ENCODE measurements at places on chromosomes 16 and 17. TPM values are rescaled to one million over a fixed set of nuclear protein-coding genes. Genes with fewer than 3 reads are reported as not detected.

DNA sequence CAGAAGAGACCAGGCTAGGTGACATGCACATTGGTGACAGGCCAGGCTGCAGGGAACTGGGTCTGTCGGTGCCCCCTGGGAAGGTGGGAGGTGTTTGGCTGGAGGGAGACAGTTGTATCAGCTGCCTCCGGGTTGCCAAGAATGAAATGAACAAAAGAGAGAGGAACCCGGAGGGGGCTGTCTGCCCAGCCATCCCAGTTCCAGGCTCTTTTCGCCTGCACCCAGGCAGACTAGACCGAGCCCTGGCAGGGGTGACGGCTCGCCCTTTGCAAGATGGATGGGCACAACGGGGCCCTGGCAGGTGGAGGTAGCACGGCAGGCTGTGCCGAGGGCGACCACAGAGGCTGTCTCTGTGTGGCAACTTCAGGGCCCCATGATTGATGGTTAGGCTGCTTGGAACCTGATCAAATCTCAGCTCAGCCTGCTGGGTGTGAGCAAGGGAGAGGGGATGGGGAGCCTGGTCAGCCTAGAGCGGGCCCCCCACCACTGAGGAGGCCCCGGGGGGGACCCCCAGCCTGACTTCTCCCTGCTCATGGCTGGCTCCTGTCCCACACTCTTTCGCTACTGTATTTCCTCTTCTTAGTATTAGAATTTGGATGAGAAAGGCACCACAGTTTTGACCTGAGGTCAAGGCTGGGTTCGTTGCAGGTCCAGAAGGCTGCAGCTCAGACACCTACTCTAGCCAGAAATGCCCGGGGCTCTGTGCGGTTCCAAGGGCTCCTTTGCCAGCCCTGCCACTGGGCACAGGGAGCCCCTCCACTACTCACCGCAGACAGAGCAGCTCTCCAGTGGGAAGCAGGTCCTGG, 118.9 kb upstream of the CHMP6 start:
- no peak for DNase-seq

GRCh38 chr16:56869513-56870275, 4.7 kb downstream of the SLC12A3 start:
- no peak for DNase-seq

DNA sequence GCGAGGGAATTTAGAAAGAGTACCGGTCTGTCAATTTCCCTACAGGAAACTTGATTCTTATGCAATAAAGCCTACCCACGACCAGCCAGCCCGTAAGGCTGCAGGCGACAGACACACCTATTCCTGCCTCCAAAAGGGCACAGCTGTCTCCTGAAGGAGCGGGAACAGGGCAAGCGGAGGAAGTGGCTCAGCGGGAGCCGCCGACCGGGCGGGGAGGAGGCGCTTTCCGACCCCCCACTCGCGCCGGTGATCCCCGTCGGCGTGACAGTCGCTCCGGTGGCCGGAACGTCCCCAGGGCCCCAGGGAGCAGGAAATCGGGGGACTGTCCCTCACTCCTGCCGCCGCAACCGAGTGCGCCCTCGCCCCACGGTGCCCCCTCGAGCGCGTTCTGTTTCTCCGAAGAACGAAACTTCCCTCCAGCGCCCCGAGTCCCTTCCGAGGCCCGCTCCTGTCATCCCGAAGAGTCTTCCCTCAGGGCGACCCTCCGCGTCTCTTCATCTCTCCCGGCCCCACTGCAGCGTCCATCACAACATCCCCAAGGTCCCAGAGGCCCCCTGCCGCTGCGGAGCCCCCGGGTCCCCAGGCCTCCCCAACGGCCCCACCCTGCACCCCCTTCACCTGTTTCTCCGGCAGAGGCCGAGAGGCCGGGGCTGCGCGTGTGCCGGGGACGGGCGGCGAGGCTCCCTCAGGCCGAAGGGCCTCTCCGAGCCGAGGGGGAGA, 421 bp downstream of the STAT3 start:
- peak; percentile 51 for DNase-seq

- no peak for DNase-seq
Observed at GRCh38 chr16:70476272-70477020, 22.1 kb downstream of the FCSK start.

DNA sequence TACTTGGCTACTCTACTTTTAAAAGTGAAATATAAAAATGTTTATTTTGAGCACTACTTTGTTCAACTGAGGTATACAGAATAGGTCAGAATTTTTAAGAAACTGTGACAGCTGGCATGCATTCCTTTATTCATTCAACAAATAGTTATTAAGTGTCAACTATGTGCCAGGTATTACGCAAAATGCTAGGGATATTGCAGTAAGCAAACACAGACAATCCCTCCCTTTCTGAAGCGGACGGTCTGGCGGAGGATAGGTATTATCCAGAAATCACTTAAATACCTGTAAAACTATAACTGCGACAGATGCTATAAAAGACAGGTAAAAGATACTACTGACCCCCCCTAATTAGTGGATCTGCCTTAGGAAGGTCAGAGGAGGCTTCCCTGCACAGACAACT, 26.1 kb downstream of the METTL16 start:
- no peak for DNase-seq

GRCh38 chr17:49553676-49554335, 21.9 kb upstream of the NXPH3 start:
- no peak for DNase-seq

DNA sequence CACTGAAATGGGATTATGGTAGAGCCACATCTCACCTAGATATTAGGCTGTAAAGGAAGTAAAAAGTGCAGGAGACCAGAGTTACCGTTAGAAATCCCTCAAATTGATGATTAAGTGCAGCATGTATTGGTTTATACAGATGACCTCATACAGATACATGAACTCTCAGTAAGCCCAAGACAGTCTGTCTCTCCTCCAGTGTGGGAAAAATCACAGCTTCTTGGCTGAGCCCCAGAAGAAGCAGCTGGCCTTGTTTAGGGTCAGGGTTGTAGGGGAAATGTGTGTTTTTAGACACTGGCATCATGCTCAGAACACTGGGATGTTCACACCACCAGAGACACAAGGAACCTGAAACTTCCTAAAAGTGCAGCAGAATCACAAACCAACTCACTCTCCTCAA, 135.9 kb downstream of the KATNIP start:
- no peak for DNase-seq

DNA sequence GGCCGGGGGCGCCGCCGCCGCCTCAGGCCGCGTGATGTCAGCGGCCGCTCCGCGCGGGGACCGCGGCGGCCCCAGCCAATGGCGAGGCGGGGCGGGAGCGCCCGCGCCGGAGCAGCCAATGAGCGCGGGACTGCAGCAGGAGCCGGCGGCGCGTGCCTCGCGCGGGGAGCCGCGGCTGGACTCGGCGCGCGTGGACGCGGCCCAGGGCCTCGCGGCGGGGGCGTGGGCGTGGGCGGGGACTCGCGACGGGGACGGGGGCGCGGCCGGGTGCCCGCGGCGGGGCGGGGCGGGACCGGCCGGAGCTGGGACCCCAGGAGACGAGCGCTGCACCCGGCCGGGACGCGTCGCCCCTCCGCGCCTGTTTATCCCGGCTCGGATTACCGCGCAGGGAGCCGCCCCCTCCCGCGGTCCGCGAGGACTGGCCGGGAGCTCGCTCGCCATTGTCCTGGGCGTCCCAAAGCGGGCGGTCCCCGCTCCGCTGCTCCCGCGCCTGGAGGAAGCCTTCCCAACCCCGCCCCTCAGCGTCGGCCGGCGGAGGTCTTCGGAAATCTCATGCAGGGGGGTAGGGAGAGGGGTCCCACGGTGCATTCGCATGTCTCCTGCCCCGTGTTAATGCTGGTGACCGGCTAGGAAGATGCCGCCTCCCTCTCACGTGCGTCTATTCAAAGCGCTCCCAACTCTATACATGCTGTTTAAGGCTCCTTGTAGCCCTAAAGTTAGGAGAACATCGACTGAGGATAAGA, at the start of gene RNF157:
Gene RNF157, minus strand, starts transcription at position 33 of the 743 bp plus-strand sequence. CDS start 253 bp downstream, outside the sequence.
- peak; percentile 32 for DNase-seq

- DNase-seq = no peak
Observed at GRCh38 chr16:20822521-20823325, 16.4 kb downstream of the REXO5 start.

IGFALS gene
- not detected for total RNA-seq

KRTAP9-8 gene
- total RNA-seq = not detected
